Nephron progenitor cell (in vitro differentiated cells): ENCODE measurements at places on chromosomes 6 and 20.

DNA sequence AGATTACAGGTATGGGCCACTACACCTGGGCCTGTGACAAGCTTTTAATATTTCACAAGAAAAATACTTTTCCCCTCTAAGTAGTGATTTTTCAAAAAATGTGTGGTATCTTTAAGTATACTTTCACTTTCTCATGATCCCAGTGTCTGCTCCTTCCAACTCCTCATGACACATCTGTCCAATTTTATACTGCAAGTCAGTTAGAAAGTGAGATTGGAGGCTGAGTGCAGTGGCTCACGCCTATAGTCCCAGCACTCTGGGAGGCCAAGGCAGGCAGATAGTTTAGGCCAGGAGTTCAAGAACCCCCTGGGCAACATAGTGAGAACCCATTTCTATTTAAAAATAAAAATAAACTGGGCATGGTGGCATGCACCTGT is 20.2 kb downstream of the PIM1 start:
- DNase-seq, result no peak

DNA sequence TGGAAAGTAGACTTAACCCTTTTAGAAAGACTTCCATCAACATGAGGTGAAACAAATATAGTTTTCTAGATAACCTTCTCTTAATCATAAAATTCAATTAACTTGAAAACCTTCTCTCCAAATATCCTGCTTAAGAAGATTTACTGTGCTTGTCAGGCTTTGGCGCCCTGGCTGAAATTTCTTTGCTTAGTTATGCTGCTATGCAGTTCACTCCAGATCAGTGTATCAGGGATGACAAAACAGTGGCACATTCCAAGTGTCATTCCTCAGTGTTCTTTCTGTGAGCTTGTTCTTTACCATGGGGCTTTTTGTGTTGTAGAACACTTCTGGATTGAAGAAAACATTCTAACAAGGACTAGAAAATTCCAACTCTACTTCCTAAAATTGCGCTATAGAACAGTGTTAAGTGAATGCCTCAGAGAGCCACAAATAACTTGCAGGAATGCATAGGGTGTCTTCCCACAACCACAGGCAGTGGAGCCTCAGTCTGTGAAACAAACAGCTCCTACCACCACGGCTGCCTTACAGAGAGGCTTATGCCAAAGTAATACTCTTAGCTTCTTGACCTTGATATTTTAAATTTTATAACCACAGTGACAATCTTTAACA is 443.6 kb downstream of the CDC5L start:
- DNase-seq, result peak; percentile 6

DNA sequence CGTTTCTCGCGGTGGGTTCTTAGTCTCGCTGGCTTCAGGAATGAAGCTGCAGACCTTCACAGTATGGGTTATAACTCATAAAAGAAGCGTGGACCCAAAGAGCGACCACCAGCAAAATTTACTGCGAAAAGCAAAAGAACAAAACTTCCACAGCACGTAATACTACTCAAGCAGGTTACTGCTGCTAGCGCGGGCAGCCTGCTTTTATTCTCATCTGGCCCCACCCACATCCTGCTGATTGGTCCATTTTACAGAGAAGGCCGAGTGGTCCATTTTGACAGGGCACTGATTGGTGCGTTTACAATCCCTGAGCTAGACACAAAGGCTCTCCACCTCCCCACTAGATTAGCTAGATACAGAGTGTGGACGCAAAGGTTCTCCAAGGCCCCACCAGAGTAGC is 17.4 kb downstream of the LY86 start:
- DNase-seq, result no peak

DNA sequence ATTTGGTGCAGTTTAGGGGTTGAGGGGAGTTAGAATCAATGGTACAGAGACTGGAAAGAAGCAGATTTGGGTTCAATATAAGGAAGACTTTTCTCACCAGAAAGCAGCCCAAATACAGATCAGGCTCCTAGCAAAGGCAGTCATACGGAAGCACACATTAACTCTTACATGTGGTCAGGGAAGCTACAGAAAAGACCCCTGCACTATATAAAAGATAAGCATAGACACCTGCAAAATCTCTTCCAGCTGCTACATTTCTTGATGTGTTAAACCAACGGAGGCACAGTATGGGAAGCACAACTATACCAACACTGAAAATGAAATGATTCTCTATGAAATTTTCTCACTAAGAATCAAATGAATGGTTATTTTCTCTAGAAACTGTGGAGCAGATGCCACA is 150.8 kb downstream of the GMDS start:
- no peak for DNase-seq

- DNase-seq, result no peak
Measured at GRCh38 chr6:41655646-41656001, 17.4 kb downstream of the MDFI start.

- DNase-seq, result peak; percentile 28
Measured at GRCh38 chr6:25788305-25788922, 33.9 kb downstream of the SLC17A4 start.

DNA sequence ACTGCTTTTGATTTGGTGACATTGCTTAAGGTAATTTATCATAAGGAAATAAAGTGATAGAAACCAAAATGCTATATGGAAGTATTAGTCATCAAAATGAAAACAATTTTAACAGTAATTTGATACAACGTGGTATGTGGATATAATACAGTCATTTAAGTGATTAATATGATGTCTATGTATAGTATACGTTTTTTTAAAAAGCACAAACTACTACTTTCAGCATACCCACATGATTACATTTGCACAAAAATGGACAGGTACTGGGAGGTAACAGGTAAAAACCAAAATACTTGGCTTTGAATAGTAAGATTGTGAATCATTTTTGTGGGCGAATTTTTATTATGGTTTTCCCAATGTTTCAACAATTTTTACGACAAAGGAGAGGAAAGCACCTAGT is 97.6 kb downstream of the OGFRL1 start:
- no peak for DNase-seq

DNA sequence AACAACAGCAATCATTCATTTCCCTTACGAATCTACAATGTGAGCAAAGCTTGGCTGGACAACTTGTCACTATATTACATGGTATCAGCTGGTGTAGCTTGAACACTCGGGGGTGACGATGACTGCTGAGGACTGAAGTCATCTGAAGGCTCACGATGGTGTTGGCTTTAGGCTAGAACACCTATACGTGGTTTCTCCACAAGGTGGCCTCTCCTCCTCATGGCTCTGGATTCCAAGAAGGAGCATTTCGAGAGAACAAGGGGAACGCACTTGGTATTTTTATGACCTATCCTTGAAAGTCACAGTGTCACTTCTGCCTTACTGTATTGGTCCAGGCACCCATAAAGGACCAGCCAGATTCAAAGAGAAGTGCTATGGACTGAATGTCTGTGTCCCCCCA is 37.5 kb upstream of the ADGRF1 start:
- no peak for DNase-seq

DNA sequence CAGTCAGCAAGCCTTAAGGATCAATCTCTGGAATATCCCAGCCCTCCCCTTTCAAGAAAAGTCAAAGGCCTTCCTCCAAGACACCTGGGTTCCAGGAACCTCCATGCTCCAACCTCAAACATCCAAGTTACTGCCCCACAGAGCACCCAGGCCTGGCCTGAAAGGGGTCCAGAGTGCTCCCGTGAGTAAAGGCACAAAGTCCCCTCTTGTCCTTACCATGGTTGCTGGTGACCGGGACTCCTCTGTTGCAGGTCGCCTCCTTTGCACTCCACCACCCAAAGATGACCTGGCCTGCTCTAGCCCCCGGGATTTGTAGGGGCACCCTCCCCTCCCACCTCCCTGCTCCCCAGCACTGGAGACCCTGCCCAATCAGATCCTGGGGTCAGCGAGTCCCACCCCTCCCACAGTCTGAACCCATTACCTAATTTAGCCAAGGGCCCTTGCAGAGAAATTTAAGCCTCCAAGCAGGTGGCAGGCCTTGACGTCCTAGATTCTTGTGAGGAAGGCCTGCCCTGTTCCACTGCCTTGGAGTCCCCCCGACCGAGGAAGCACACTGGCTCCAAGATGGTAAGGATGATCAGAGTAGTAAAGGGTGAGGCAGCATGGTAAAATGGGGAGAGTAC is at the start of gene TNNC2:
TNNC2 (minus strand) TSS at position 283 of the 623 bp plus-strand sequence; CDS start at position 219, 64 bp downstream.
- DNase-seq, result no peak

DNA sequence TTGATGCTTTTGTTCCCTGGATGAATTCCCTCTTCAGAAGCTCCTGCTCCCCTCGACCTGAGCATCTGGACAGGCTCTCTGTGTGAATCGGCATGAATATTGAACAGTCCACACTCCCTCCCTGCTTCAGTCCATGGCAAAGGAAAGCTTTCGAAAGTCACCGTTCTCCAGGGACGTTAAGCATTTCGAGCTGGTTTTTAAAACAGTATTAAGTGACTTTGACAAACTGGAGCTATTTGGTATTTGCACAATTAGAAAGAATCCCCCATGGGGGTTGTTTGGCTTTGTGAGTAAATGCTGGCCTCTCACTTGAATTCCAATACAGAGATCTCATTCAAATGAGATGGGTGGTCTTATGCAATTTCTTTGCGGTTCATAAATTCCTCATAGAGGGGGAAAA is 85.3 kb upstream of the TIAM2 start:
- DNase-seq, result no peak

- no peak for DNase-seq
Measured at GRCh38 chr20:16301986-16302385, 271.3 kb downstream of the KIF16B start.

DNA sequence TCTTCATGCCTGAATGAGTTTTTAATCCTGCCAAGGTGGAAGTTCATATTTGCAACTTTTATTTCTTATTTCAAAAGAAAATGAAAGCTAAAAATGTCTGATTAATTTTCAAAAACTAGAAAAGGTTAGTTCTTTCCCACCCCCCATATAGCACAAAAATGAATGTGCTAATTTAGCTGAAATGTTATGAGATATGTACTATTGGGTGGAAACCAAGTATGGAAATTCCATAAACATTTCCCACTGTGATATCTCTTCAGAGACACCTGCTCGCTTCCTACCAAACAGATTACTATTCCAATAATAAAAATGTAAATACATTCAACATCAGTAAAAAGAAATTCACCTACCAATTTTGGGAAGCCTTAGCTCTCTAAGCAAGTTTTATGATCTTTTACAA is 678.6 kb upstream of the ID4 start:
- no peak for DNase-seq

GRCh38 chr6:16547587-16547986 is 213.7 kb downstream of the ATXN1 start:
- DNase-seq, result no peak
